Stimulated activated CD8-positive, alpha-beta memory T cell treated with anti-CD3 and anti-CD28 coated beads, Interleukin-4, amount 100 ng/mL, for 1 hour (primary cell): ENCODE measurements at places on chromosomes 5 and 9.

DNA sequence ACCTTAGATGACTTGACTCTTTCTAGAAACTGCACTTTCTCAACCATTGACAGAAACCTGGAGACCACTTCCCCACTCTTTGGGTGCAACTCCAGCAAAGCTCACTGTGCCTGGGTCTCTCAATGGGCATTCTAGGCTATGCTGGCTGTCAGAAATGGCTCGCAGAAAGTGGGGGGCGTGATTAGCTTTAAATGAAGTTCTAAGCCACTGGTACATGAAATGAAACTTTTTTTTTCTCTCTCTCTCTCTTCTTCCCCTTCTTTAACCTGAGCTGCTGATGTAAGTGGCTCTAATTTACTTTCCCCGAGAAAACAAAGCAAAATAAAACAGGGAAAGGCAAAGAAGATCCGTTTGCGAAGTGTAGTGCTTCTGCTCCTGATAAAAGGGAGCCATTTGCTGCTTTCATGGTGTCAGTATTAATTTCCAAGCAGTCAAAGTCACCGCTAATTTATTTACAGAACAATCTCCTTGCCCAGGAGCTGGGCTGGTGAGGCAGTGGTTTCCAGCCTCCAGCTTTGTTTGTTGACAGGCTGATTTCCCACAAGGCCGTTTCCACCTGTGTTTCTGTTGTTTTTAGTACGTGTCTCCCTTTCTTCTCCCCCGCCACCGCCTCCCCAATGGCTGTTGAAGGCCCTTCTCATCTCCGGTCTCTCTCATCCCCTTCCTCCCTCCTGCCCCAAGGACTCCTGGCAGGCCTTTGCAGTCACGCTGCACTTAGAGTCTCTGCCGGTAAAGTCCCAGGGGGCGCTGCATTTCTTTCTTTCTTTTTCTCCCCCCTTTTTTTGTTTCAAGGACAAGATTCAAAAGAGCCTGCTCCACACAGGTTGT, 422.9 kb downstream of the EBF1 start:
- no peak for DNase-seq

GRCh38 chr9:137280474-137281344, 3.2 kb downstream of the TOR4A start:
- no peak for DNase-seq

GRCh38 chr5:106880656-106881055, 790.1 kb downstream of the EFNA5 start:
- no peak for DNase-seq

DNA sequence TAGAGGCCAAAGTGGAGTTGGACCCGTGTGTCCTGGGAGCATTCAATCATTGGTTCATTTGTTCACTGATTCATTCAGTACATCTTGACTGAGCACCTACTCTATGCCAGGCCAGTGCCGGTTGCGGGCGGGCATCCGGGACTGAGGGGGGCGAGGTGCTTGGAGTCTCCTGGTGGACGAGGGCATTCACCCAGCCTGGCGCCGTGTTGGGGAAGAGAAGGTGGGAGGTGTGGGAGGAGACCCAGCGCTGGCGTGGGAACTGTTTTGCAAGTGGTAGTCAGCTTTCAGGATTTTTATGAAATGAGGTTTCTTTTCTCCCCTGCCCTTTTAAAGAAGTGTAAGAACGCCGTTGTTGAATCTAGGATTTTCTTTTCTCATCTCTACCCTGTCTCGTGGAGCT, 37.2 kb downstream of the NCS1 start:
- DNase-seq, result no peak

DNA sequence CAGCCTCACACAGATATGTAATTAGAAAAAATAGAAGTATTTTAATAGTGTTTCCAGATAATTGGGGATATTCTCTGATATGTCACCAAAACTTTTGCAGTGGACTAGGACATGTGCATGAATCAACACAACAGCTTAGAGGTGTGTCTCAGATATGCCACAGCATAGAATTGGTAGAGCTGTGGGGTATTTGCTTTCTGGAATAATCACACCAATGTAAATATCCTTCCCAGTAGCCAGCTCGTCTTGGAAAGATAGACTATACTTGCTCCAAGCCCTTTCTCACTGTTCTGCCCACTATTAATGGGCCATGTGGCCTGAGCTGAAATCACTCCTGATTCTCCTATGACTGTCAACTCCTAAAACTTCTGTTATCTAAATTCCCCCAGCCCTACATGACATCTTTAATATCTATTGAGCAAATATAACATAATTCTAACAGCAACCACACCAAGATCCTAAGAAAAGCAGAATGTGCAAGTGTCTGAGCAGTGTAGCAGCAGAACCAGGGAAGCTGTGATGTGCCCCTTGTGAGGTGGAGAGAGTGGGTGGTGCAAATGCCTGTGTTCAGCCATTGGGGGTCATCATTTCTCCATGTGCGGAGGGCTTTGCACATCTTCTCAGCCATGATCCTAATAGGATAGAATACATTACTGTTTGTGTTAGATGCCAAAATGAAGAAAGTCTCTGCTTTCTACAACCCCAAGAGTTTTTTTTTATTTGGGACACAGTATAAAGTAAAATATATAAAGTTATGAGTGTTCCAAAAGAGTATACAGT, 65.0 kb downstream of the MELK start:
- no peak for DNase-seq

DNA sequence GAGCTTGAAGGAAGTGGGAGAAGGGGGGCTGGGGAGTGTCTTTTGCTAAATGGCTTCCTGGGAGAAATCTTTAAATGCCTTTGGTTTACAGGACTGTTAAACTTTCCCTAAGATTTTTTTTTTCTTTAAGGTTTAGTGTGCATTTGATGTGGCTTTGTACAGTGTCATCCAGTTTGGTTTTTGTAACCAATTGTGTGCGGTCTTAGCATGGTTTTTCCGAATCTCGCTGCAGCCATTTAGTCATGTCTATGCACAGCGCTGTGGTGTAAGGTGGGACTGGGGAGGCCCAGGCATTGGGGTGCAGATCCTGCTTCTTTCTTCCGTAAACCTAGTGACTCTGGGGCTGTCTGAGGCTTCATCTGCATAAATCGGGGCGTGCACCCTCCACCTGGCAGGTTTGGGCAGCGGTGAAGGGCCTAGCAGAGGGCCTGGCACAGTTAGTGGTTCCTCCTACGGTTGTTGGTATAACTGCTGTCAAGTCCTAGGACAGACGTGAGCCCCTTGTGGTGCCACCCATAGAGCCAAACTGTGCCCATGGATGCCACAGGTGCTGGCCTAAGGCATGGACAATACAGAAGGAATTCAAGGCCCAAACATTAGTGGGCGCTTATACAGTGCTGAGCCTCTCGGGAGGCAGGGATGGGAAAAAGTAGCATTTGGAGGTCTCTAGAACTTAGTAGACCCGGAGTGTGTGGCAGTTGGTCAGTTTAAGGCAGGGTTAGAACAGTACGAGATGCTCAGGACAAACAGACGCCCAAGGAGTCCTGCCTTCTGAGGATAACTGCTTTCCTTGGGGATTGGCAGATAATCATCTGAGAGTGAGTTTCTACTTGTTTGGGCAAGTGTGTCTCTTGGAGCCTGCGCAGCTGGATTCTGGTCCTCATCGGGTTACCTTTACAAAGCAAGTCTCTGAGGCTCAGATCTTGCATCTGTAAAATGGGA, 1.5 kb downstream of the PRRC2B start:
- DNase-seq, result peak; percentile 52

GRCh38 chr9:17148324-17148723, 13.5 kb downstream of the CNTLN start:
- no peak for DNase-seq

DNA sequence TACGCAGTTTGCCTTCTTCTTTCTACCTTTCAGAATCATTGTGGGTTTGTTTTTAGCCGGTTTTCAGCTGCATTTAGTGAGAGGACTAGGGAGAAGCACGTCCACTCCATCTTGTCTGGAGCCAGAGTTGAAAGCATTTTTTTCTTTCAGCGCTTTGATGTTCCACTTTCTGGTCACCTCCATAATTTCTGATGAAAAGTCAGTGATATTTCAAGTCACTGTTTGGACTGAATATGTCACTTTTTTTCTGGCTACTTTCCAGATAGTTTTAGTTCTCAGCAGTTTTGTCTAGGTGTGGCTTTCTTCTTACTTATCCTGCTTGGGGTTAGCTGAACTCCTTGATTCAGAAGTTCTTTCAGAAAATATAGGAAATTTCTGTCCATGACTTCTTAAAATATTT, 123.9 kb upstream of the IER5L start:
- no peak for DNase-seq

GRCh38 chr9:84841931-84842330, 172.4 kb downstream of the NTRK2 start:
- no peak for DNase-seq

GRCh38 chr9:36892279-36892678, 141.8 kb downstream of the PAX5 start:
- no peak for DNase-seq

DNA sequence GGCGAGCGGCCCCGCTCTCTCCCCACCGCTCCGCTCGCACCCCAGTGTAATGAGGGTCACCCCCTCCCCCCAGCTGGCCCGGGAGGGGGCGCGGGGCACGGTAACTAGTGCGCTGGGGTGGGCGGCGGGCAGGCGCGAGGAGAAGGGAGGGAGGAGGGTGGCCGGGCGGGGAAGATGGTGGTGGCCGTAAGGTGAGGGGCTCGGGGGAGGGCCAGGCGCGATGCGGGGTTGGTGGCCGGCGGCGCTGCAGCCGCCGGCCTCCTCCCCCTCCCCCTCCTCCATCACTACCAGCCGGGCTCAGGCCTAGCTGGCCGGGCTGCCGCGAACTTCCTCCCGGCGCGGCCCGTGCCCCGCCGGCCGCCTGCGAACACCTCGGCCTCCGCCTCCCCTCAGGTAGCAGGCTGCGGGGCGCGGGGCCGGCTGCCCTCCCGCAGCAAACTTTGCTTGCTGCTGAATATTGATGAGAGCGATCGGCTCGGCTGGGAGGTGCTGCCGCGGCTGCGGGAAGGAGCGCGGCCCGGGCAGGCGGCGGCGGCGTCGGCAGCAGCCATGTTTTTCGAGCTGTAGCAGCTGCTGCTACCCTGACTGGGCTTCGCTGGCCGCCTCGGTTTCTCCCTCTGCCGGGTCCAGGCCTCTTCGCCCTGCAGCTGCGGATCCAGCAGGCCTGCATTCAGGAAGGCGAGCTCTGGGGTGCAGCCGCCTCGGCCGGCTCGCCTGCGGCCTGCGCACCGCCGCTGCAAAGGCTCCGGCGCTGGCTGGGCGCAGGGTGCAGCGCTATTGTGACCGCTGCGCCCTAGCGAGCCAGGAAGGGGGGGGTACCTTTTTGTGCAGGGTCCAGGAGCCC, 502 bp downstream of the NSD1 start:
- DNase-seq, result no peak

GRCh38 chr9:29844251-29844650, 2271.0 kb upstream of the C9orf72 start:
- no peak for DNase-seq

- DNase-seq, result no peak
Measured at GRCh38 chr5:52690236-52690768, 97.4 kb upstream of the ITGA1 start.

GRCh38 chr5:59133764-59134261, 550.9 kb downstream of the RAB3C start:
- DNase-seq, result no peak

GRCh38 chr9:137924761-137925369, 47.3 kb downstream of the CACNA1B start:
- no peak for DNase-seq

DNA sequence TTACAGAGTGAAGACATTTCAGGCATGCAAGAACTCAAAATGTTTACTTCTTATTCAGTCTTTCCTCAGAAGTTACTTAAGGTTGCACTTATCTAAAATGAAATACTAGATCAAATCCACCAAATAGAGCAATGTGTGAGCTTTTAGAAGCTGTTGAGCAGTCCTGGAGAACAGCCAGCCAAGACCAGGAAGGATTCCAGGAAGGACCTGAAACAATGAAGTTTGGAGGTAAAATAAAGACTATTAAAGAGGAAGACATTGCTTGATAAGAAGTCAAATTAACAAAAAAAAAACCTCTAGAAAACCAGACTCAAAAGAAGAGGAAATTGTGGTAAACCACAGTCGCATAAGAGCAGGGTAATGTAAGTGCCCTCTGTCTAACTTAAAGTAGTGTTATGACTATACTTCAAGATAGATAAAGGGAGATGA, 156.2 kb upstream of the S1PR3 start:
- DNase-seq, result no peak

DNA sequence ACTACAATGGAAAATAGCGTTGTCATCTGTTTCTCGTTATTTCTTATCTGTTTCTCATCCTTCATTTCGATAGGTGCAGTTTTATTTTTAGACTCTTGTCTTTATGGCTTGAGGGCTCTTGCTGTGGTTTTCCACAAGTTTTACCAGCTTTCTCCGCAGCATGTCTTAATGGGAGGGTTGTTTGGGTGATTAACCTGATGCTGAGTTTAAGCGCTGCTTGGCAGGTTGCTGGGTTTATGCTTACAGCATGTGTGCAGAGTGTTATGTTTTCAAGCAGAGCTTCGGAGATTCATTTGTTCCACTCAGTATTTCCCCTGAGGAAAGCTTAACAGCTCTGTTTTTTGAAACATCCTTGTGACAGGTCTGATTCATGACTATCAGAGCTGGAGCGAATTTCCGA, 154.0 kb downstream of the SLC12A2 start:
- no peak for DNase-seq

- DNase-seq, result no peak
Measured at GRCh38 chr5:30596495-30597064, 596.9 kb upstream of the CDH6 start.

DNA sequence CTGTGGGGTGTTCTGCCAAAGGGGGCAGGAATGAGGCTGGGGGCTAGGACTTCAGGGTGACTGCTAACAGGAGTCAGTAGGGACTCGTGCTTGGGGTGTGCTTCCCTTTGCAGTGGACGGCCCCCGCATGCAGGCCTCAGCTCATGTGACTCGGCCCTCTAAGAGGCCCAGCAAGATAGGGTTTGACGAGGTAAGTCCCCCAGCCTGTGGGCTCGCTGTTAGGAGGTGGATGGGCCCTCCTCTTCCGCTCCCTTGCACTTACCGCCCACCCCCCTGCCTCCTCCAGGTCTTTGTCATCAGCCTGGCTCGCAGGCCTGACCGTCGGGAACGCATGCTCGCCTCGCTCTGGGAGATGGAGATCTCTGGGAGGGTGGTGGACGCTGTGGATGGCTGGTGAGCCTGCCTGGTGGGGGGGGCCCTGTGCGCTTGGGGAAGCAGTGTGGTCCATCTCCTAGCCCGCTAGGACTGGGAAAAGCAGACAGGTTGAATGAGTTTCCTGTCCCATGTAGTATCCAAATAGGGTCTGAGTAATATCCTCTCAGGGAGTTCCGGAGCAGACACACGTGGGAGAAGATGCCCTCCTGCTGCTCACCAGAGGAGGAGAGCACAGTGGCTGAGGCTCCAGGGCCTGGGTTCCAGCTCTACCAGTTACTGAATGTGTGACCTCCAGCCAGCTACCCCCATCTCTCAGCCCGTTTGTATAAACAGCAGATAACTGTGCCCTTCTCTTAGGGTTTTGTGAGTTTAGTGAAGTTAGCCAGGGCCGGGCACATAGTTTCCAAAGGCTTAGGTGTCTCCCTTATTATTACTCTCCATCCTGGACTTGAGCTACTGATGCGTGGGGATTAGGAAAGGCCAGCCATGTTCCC, 8.2 kb downstream of the CERCAM start:
- DNase-seq, result no peak

DNA sequence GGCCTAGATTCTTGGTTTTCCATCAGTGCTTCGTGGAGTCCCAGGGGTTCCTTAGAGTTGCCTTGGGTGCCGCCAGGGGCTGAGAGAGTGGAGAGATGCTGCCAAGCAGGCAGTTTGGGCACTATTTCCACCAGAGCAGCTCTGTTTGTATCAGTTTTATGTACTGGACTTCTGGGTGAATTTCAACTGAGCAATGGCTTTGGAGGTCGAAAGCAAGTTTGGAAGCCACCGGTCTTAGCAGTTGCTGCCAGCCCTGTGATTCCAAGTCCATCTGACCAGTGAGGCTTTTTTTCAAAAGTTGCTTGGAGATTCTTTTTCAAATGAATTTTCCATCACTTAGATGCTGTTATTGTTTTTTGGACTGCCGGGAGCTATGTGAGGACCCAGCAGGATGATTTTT, 68.5 kb downstream of the ANGPTL2 start:
- DNase-seq, result no peak
